ENCODE measurements at places on chromosomes 16 and 17. TPM values are rescaled to one million over a fixed set of nuclear protein-coding genes. Genes with fewer than 3 reads are reported as not detected.

Gene P2RX5
- total RNA-seq = not detected

Gene CPHXL2
- not detected for total RNA-seq

Gene GLOD4
- 28.7 TPM for total RNA-seq

Gene ADAD2
- not detected for total RNA-seq

Gene MT3
- not detected for total RNA-seq

Gene C16orf74
- 1.2 TPM for total RNA-seq

Gene NPIPB8
- total RNA-seq = not detected

Gene RNF157
- total RNA-seq = 0.41 TPM

Gene PITPNM3
- 3.1 TPM for total RNA-seq

Gene APOBR
- 3.4 TPM for total RNA-seq

Gene RUNDC3A
- not detected for total RNA-seq

Gene ADAM11
- total RNA-seq = 5.7 TPM

Gene TMEM100
- total RNA-seq = 2.2 TPM

Gene GP1BA
- total RNA-seq = not detected

Gene HS3ST4
- not detected for total RNA-seq

Gene TP53TG3D
- not detected for total RNA-seq

Gene CNTNAP1
- 19.6 TPM for total RNA-seq

Gene NECAB2
- total RNA-seq = not detected

Gene RPAIN
- total RNA-seq = 44.5 TPM

Gene SLC22A31
- total RNA-seq = not detected

Gene TEKT1
- total RNA-seq = not detected

Gene GPR139
- total RNA-seq = not detected

Gene SLFN13
- total RNA-seq = 28.9 TPM

Gene NOL11
- total RNA-seq = 12.2 TPM

Gene TMEM88
- total RNA-seq = 21.9 TPM

Gene CD300E
- total RNA-seq = 10.4 TPM

Gene CTF1
- 3.8 TPM for total RNA-seq

Gene ST6GALNAC2
- total RNA-seq = not detected

Gene TBC1D3E
- total RNA-seq = not detected

Gene ATP1B2
- 1.1 TPM for total RNA-seq

Gene CCDC92B
- total RNA-seq = 0.14 TPM

Gene VTN
- 3.1 TPM for total RNA-seq

Gene KRT13
- 1.4 TPM for total RNA-seq

Gene AIPL1
- not detected for total RNA-seq

Gene XYLT1
- total RNA-seq = 13.1 TPM

Gene WNT9B
- not detected for total RNA-seq

Gene CA5A
- not detected for total RNA-seq

Gene GAS2L2
- total RNA-seq = not detected

Gene MYL11
- total RNA-seq = not detected

Gene C17orf50
- total RNA-seq = not detected

Gene ZSCAN10
- not detected for total RNA-seq

Gene CD300A
- 7.7 TPM for total RNA-seq

Gene CMTM4
- total RNA-seq = 25.7 TPM

Gene EVPL
- total RNA-seq = 1.4 TPM

Gene ZNF750
- not detected for total RNA-seq

Gene FA2H
- not detected for total RNA-seq

Data from thoracic aorta (tissue), 2 donors.